ENCODE measurements at places on chromosomes 2 and 18.

DNA sequence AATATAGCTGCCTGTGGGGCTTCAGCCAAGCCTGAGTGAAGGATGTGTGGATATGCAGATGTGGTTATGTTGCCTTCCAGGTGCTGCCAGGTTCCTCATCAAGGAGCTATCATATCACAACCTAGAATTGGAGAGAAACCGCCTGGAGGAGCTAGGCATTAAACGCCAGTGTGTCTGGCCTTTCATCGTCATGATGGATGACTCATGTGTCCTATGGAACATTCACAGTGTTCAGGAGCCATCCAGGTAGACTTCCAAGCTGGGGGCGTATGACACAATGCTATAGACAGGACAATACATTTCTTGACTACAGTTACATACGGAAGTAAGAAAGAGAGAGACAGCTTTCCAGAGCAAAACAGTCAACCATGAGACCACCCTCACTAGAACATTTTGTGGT is 86.8 kb downstream of the ESCO1 start:
- DNase-seq = no peak

DNA sequence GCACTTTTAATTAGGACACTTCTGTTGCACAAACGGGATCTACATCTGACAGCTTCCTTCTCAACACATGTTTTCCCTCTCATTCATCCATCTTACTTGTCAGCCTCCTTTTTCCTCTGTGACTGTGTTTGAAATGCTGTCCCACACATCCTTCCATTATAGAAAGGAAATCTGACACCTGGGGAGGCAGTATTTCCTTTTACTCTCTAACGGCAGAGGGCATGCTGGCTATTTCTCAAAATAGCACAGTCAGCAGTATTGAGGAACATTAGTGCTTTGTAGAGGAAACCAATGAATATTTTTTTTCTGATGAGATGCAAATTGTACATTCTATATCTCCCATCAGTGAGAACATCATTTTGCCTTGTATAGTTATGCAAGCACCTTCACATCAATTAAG is 668.7 kb downstream of the SLC4A3 start:
- no peak for DNase-seq

DNA sequence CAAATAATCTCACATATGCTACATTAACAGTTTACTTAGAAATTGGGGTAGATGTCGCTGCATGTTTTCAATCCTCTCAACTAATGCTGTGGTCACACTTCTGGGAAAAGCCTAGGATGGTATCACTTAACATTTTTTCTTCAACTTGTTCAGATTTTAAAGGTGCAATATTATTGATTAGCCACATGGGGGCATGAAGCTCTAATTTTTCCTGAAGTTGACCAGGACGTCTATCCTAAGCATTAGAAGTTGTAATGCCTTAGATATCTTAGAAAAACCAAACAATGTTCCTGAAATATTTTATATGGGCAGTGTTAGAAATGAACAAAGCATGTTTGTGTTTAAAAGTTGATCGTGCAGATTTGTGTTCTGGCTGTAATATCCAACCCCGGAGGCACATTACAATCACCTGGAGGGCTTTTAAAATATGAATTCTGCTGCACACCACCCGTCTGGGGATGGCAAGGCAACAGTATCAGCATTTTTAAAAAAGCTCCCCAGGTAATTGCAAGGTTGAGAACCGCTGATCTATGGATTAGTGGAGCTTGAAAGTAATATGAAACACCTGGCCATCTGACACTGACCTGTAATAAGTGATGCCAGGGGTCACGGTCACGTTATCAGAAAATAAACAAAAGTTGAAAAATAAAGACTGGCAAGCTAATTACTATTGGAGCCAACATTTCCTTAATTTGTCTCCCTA is 100.5 kb upstream of the LMAN1 start:
- DNase-seq = no peak

- no peak for DNase-seq
These were observed 133.1 kb downstream of the NEDD4L start for GRCh38 chr18:58177004-58177717.

DNA sequence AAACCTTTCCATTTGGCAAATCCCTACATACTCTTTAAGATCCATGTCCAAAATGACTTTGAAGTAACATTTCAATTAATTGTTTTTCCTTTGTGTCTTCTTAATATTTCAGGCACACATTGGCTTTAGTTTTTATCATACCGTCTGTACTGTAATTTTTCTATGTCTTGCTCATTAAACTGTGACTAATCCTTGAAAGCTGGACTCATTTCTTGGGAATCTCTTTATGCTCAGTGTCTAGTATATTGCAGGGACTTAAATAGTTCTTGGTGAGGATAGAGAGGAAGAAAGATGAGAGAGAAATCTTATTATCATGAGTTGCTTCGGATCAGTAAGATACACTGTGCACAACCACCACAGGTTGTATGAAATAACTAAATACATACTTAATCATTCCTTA is 448.3 kb upstream of the ST6GAL2 start:
- DNase-seq = no peak

GRCh38 chr2:69375494-69376353 is 11.3 kb downstream of the GFPT1 start:
- DNase-seq = no peak

GRCh38 chr2:210586381-210586780 is 30.0 kb downstream of the CPS1 start:
- DNase-seq = no peak

- DNase-seq = no peak
These were observed 278.4 kb upstream of the SPRED2 start for GRCh38 chr2:65710779-65711295.

DNA sequence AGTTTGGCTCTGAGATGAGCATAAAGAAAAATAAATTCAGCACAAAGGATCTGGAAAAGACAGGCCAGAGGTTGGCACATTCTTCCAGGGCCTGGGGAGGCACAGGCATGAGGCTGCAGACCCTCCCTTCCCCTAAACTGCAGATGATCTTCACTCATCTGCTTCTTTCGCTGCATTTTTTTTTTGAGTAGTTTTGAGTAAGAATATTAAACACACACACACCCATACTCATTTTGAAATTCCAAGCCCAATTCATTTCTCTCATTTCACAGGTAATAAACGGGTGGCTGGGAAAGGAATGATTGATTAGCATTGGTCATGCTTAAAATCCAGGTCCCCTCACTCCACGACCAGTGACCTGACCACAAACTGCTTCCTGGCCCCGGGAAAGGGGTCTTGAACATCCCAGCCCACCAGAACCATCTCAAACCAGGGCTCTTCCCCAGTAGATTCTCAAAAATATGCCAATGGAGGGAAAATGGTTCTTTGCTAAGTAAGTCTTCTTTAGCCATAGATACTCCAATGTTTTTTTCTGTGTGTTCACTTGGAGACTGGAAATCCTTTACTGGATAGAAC is 219.6 kb downstream of the ANAPC1 start:
- no peak for DNase-seq

DNA sequence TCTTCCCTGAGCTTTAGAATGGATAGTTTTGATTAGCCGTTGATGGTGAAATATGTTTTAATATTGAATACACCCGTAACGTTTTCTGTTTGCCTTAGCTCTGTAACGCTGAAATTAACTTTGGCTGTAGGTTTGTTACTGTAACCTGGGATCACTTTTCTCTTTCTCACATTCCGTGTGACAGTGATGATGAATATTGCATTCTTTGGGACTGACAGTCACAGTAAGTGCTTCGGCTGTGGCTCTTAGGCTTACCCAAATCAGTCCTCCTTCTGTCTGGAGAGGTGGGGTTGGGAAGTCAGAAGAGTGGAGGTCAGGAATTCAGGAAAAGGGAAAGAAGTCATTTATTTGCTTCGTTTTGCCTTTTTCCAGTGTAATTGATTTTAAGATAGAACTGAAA is 18.0 kb downstream of the RMC1 start:
- no peak for DNase-seq

DNA sequence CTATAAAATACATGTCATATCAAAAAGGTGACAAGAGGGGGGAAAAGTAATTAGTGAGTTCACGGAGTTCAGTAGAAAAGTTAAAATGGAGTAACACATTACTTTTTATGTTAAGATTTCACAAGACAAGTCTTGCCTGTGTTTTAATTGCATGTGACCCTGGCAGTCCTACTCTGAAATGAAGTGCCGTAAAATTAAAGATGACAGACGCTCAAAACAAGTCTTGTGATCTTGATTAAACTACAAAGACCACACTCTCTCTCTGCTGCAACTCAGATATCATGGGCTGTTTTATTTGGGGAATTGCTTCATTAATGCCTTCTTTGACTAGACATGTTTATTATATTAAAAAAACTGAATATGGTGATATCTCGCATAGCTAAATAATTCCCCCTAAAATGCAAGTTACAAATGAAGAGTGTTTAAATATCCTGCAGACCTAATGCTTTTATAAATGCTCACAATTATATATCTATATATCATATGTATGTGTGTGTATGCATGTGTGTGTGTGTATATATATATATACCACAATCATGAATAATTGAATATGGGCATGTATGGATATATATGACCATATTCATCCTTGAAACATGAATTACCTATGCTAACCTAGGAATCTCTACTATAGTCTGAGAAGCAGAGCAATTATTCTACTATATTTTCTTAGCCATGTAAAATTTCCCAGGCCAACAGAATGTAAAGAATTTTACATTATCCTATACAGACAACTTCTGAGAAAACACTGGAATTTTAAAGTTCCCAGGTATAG is 647.5 kb downstream of the ARHGAP15 start:
- no peak for DNase-seq

GRCh38 chr18:3281456-3282400 is 19.8 kb downstream of the MYL12B start:
- no peak for DNase-seq

- DNase-seq = no peak
These were observed 71.2 kb upstream of the SLC25A52 start for GRCh38 chr18:31831903-31832302.

- no peak for DNase-seq
These were observed 15.2 kb upstream of the ANKRD53 start for GRCh38 chr2:70962885-70963878.

DNA sequence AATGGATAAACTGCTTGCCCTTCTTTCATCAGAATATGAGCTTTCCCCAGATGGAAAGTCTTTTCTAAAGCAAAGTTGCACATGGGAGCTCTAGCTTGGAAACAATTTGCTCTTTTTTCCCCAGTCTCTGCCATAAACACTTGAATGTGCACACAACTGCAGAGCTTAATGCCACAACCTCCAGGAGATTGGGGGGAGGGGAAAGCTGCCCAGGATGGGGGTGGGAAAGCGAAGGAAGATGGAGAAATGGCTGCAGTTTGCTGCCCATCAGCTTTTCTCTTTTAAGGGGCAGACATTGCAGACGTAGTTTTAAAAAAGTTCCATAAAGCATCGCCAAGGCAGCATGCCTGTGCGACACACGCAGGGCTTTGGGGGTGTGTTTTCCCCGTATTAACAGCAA is 1.5 kb downstream of the ACKR3 start:
- DNase-seq = no peak

DNA sequence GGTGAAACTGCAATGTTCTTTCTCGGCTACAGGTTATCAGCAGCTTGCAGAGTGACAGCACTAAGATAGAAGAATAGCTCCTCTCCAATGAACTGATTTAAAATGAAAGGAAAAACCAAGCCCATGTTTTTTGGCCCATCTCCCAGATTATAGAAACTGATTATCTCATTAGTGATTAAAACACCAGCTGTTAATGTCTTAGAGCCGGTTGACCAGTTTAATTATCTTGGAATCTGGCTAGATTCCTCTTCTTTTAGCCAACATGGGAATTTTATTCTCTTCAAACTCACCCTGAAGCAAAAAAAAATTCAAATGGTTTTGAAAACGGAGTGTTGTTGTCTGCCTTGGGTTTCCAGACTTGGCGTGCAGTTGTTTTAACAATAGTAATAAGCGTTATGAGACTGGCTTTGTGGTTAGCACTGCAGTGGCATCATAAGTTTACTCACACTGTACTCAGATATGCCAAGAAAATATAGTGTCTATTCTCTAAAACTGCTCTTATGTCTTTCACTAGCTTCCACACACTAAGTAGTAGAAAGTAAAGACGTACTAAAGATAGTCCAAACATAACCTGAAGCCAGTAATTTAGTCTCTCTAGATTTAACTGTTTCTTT is 665.3 kb downstream of the STK39 start:
- no peak for DNase-seq

- DNase-seq = no peak
These were observed 189.8 kb upstream of the NABP1 start for GRCh38 chr2:191488135-191488534.

GRCh38 chr2:46850742-46851141 is 64.9 kb downstream of the MCFD2 start:
- no peak for DNase-seq

DNA sequence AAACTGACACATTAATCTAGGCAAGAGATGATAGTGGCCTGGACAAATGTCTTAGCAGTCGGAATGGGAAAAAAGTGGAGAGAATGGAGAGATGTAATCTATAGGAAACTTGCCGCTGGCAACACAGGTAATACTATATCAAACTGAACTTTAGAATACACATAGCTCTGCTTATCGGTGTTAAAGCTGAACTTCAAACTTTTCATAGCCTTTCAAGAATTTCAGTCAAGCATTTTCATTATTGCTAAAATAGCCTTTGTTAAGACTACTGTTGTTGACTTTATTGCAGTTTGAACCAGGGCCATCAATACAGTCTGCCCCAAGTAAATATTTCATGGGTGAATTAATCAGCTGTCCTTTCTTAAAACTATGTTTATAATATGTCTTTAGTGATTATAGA is 12.9 kb upstream of the CHST9 start:
- DNase-seq = no peak

DNA sequence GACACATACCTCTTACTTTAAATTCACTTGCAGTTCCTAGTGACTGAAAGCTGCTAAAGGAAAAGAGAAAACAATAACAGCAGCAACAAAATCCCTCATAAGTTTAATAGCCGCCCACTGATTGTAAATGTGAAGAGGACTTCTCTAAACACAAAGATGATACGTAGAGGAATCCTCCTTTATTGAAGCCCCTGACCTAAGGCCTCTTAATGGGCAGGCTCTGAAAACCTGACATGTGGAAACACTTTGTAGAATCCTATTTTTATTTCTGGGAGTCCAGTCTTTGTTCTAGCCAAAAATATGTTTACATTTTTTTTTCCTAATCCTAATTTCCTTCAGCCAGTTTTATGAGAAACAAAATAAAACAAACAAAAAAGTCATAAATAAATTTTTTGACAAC is 1277.7 kb upstream of the CELF4 start:
- DNase-seq = no peak

DNA sequence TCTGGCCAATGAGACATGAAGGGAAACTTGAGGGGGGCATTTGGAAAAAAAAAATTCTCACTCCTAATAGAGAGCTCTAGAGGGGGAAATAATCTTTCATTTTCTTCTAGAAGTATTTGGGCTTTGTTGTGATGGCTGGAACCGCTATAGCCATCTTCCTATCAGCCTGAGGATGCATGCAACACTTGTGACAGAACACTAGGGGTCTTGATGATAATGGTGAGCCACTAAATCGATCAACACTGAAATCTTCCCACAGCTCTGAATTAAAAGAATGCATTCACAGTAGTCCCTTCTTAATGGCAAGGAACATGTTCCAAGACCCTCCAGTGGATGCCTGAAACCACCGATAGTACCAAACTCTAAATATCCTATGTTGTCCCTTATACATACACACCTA is 325.3 kb downstream of the LNPK start:
- no peak for DNase-seq

Measured in stimulated activated CD4-positive, alpha-beta T cell treated with anti-CD3 and anti-CD28 coated beads, Interleukin-1b, Interleukin-23, amount 100 ng/mL, for 1 hour (primary cell).